ENCODE measurements at places on chromosomes 4 and X.
A peak's percentile ranks its signal among the peaks of the same experiment; 100 is the strongest.

DNA sequence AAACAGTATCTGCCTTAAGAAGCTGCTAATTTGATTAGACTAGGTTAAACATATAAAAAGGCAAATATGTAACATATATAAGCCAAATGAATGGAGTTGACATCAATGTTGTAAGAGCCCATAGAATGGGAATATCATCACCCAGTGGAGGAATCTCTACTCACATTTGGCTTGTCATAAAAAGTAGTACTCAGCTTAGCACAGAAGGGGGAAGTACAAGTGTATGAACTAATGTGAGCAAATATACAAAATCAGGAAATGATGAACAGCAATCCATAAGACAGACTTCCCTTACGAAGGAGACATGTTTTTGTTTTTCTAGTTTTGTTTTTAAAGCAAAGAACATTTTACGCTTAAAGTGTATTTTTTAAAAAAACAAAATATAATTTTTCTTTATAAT is 74.9 kb downstream of the MAB21L2 start:
- DNase-seq: no peak

GRCh38 chrX:68930542-68931317 is 101.9 kb downstream of the EFNB1 start:
- DNase-seq: no peak

- DNase-seq: no peak
Measured at GRCh38 chr4:69818060-69818639, 41.8 kb downstream of the SULT1E1 start.

GRCh38 chrX:87409113-87409841 is 108.3 kb upstream of the KLHL4 start:
- no peak for DNase-seq

- no peak for DNase-seq
Measured at GRCh38 chr4:165158762-165159161, 46.1 kb upstream of the TMEM192 start.

DNA sequence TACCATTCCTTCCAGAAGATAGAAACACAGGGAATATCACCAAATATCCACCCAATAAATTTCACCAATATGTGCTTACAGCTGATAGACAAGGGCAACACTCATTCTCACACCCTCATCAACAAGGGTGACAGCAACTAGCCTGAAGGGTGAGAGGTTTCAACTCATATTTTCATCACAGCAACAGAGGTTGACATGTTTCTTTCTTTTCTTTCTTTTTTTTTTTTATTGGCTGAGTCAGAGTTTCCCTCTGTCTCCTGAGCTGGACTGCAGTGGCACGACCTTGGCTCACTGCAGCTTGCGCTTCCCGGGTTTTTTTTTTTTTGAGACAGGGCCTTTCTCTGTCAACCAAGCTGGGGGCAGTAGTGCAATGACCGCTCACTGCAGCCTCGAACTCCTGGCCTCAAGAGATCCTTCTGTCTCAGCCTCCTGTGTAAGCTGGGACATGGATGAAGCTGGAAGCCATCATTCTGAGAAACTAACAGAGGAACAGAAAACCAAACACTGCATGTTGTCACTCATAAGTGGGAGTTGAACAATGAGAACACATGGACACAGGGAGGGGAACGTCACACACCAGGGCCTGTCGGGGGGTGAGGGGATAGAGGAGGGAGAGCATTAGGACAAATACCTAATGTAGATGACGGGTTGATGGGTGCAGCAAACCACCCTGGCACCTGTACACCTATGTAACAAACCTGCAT is 27.5 kb upstream of the ASMTL start:
- no peak for DNase-seq

GRCh38 chr4:174317531-174317930 is 33.8 kb downstream of the CEP44 start:
- DNase-seq: no peak

- no peak for DNase-seq
Measured at GRCh38 chr4:160872491-160872890, 1291.3 kb downstream of the FSTL5 start.

GRCh38 chr4:10715696-10716095 is 31.1 kb upstream of the CLNK start:
- DNase-seq: no peak

DNA sequence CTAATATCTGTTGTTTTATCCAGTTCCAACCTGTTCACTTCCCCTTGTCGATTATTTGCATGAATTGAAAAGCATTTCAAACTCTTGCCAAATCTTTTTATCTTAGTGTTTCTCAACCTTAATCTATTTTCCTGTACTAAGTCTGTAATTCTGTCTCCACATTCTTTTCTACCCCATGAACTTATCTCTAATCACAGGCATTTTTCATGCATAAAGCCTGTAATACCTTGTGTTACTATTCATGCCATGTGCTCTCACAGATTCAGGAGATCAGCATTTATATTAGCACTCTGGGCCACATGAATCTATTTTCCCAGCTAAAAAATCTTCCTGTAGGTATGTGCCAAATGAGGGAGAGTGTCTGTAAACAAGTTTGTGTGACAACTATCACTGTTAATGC is 1360.9 kb downstream of the STIM2 start:
- DNase-seq: no peak

DNA sequence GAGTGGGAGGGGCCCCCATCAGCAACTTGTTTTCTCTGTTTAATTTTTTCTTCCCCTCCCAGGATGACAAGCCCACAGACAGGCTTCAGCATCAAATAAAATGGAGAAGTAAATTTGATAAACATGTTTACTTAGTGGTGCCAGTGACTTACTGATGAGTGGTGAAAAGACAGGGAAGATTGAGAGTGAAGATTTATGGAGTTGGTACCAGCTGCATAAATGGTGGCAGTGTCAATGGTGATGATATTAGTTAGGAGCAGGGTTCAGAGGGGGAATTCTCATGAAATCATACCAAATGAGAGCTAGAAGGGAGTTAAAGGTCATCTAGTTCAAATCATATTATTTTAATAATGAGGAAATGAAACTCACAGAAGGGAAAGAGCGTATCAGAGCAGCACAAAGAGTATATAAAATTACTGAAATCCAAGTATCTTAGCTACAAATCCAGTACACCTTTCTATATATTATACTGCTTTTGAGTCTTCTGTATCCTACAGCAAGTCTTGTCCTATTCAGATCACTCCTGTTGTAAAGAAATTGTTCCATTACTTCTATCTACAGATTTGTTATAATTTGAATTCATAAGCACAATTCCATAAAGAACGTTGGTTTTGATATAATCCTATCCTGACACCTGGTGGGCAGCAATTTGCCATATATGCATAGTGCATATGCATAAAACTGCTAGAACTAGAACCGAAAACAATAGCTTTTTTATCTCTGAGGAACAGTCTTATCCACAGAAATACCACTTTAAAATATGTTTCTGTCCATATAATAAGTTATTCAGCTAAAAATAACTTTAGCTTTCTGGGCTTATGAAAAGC is 5.0 kb downstream of the P2RY10 start:
- DNase-seq: no peak

- peak; percentile 20 for DNase-seq
Measured at GRCh38 chr4:139934708-139935195, 219.2 kb downstream of the MAML3 start.
